Right lung (tissue), 10 donors: ENCODE measurements at places on chromosomes 2 and 18. TPM values are rescaled to one million over a fixed set of nuclear protein-coding genes. Genes with fewer than 3 reads are reported as not detected.

NOP58 gene
- 118 TPM for polyA plus RNA-seq

BCS1L gene
- polyA plus RNA-seq: 53.9 TPM

DOCK10 gene
- polyA plus RNA-seq: 43.7 TPM

DPP10 gene
- 3.5 TPM for polyA plus RNA-seq

CFC1 gene
- polyA plus RNA-seq: 10.7 TPM

XIRP2 gene
- polyA plus RNA-seq: 0.24 TPM

SERPINB2 gene
- 0.14 TPM for polyA plus RNA-seq

SCN7A gene
- polyA plus RNA-seq: 123 TPM

C2orf66 gene
- polyA plus RNA-seq: not detected

- no peak for DNase-seq
These were observed 635.0 kb downstream of the ARHGAP15 start for GRCh38 chr2:143764261-143764660.

GRCh38 chr2:24490181-24490689, 819 bp upstream of the NCOA1 start:
- no peak for DNase-seq

DNA sequence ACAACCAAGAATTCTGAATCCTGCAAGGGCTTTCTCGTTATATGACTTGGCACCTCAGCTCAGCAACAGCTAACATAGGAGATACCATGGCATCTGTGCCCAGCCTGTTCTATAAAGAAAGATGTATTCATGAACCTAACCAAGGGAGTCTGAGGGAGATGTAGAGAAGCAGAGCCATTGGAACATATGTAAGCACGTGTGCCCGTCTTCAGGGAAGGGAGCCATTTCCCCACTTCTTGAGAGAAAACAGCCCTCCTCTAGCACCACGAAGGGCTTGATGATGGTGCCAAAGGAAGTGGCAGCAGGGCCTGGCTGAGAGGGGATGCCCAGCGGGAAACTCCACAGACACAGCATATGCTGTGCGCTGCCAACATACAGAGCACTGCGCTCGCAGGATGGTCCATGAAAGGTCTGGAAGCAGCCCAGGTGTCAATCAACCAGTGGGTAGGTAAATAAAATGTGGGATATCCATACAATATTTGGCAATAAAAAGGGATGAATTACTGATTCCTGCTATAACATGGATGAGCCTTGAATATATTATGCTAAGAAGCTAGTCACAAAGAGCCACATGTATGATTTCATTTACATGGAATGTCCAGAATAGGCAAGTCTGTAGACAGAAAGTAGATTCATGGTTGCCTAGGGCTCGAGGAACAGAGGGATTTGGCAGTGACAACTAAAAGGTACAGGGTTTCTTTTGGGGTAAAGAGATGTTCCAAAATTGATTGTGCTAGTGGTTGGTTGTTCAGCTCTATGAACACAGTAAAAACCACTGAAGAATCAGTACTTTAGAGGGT, 16.1 kb downstream of the TMEM247 start:
- no peak for DNase-seq

DNA sequence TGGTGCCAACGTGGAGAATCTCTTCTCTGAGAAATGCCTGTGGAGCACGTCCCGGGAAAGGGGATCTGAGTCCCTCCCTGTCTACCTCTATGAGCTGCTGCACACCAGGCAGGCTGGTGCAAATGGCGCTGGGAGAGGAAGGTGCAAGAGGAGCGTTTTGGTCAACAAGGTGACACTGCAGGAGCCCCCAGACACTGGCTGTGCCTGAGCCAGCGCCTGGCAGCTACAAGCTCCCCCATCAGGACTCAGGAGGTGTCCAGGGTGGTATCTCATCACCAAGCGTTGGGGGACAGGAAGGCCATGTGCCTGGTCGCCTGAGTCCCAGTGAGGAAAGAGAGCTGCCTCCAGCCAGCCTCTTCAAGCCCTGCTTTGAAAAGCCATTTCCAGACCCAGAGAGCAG, 173.4 kb downstream of the TNS1 start:
- DNase-seq: no peak

- no peak for DNase-seq
These were observed 87.9 kb downstream of the INHBB start for GRCh38 chr2:120433816-120434290.

- no peak for DNase-seq
These were observed 365.5 kb upstream of the ACVR2A start for GRCh38 chr2:147479358-147479757.

GRCh38 chr18:23964282-23965238, 50.0 kb upstream of the TTC39C start:
- DNase-seq: no peak

- no peak for DNase-seq
These were observed 256.0 kb upstream of the FANCL start for GRCh38 chr2:58497168-58497567.

DNA sequence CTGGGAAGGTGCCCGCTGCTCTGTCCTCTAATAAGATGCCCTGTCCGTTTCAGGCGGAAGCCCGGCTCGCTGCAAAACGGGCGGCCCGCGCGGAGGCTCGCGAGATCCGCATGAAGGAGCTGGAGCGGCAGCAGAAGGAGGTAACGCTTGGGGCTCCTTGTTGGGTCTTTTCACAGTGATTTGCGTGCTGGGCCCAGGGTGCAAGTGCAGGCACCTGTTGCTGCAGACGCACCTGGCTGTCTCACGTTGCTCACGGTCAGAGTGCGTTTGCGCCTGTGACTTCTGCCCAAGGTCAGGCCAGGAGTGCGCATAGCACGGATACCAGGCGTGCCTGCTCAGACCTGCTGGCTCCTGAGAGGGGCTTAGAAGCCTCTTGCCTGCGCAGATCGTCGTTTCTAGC, 81.1 kb downstream of the LRRFIP1 start:
- no peak for DNase-seq

DNA sequence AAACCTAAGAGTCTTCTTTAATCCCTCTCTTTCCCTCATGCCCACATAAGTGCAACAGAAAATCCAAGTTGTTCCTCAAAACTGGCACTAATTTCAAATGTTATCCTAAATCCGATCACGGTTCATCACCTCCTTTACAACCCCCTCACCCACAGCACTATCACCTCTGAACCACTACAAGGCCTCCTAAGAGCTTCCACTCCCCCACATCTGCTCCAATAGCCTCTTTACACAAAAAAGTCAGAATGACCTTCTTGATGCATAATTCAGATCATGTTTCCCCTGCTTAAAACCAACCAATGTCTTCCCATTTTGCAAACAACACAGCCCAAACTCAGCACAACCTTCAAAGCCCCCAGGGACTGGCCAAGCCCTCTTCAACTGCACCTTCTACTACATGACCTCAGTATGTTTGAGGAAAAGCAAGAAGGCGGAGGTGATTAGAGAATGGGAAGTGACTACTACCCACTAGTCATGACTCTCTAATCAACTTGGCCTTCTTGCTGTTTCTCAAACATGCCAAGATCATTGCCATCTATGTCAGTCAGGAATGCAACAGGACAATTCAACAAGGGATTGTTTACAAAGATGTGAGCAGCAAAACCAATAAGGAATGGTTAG, 34.6 kb upstream of the GCC2 start:
- no peak for DNase-seq

DNA sequence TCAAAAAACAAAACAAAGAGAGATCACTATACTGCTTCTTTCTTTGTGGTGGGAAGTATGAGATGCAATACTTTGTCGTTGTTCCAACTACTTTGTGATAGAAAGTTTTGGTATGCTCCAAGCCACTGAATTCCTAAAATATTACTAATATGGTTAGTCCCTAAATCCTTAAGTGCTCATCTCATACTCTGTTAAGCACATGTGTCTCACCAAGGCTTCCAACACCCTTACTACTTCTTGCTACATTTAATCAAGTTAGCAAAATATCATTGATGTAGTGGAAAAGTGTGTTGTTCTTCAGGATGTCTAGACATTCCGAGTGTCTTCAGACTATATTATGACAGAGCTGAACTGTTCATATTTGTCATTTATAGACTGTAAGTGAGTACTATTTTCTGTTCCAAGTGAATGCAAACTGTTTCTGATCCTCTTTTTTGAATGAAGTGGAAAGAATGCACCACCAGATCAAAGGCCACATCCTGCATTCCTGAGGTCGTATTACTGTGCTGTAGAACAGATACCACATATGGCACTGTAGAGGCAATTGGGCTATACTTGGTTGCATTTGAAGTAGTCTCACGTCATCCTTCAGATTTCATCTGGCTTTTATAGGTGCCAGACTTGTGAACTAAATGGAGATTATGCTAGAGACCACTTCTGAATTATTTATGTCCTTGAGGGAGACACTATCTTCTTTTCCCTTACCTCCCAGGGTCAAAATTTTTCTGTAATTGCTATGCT, 298.4 kb upstream of the ZNF521 start:
- DNase-seq: no peak

- DNase-seq: peak; percentile 72
These were observed 1377.0 kb downstream of the SUCLG1 start for GRCh38 chr2:83081826-83082690.

GRCh38 chr2:99753505-99753904, 263.7 kb upstream of the REV1 start:
- no peak for DNase-seq
